Left ventricle myocardium inferior (tissue), 1 donor: ENCODE measurements at places on chromosomes 11 and 22. TPM values are rescaled to one million over a fixed set of nuclear protein-coding genes. Genes with fewer than 3 reads are reported as not detected.

- peaks cover 33% of the 10 kb centered on the region for H3K36me3 ChIP-seq
- DNase-seq: no peak
- peak overlapping the region; percentile 73 for H3K27ac ChIP-seq
Measured at GRCh38 chr11:44608991-44609782, 43.7 kb downstream of the CD82 start.

- H3K27ac ChIP-seq: no peak overlapping the region
- H3K4me3 ChIP-seq: no peak overlapping the region
- no peaks in the 10 kb centered on the region for H3K27me3 ChIP-seq
- peaks cover 7% of the 10 kb centered on the region for H3K4me1 ChIP-seq
Measured at GRCh38 chr11:133907841-133908241, 48.9 kb downstream of the IGSF9B start.

GRCh38 chr11:28463826-28464225 lies 355.6 kb downstream of the METTL15 start:
- H3K4me3 ChIP-seq: no peak overlapping the region
- DNase-seq: no peak
- no peaks in the 10 kb centered on the region for H3K4me1 ChIP-seq
- no peaks in the 10 kb centered on the region for H3K27me3 ChIP-seq
- H3K27ac ChIP-seq: no peak overlapping the region

DNA sequence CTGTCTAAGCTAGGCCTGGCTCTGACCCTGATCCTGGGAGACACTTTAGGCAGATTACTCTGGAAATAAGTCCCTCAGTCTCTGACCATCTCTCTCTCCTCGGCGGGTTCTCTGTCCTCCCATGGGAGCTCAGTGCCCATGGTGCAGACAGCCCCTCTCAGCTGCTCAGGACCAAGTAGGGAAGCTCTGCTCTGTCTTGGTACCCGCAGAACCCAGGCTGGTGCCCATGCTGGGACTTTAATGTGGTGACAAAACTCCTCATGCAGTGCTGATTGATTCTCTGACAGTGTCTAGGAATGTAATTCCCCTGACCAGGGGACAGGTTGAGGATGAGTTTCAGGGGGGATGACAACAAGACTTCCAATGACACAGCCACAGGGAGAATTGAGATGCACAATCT lies 30.3 kb upstream of the GGTLC2 start:
- H3K27me3 ChIP-seq: peaks cover 40% of the 10 kb centered on the region
- H3K36me3 ChIP-seq: no peaks in the 10 kb centered on the region
- no peak for DNase-seq
- H3K4me1 ChIP-seq: no peaks in the 10 kb centered on the region

DNA sequence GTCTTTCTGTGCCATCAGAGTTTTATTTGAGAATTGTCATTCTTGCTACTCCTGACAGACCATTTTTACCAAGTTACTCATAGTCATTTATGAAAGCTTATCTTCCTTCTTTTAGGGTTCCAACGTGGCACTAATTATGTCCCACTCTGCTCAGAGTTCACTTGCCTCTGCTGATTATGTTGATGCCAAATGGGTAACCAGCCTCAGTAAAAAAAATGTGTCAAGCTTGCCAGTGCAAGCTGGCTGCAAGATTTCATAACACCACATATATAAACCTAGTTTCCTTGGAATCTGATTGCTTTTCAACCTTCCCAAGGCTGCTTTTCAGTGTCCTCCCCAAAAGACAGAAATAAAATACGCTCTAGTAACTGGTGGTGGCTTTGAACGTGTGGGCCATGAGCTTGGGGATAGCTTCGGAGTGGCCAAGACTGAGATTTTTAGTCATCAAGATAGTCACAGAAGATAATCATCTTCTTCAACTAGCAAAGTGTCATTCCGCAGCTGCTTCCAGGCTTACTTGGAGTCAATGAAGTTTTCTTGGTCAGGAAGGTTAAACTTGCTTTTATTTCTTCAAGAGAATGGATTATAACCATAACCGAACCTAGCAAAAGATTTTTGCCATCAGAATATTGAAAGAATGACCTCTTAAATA lies 29.5 kb upstream of the APOA1 start:
- peak overlapping the region; percentile 59 for H3K27ac ChIP-seq
- peaks cover 72% of the 10 kb centered on the region for H3K4me1 ChIP-seq
- peaks cover 59% of the 10 kb centered on the region for H3K36me3 ChIP-seq
- H3K27me3 ChIP-seq: no peaks in the 10 kb centered on the region
- H3K4me3 ChIP-seq: no peak overlapping the region

DNA sequence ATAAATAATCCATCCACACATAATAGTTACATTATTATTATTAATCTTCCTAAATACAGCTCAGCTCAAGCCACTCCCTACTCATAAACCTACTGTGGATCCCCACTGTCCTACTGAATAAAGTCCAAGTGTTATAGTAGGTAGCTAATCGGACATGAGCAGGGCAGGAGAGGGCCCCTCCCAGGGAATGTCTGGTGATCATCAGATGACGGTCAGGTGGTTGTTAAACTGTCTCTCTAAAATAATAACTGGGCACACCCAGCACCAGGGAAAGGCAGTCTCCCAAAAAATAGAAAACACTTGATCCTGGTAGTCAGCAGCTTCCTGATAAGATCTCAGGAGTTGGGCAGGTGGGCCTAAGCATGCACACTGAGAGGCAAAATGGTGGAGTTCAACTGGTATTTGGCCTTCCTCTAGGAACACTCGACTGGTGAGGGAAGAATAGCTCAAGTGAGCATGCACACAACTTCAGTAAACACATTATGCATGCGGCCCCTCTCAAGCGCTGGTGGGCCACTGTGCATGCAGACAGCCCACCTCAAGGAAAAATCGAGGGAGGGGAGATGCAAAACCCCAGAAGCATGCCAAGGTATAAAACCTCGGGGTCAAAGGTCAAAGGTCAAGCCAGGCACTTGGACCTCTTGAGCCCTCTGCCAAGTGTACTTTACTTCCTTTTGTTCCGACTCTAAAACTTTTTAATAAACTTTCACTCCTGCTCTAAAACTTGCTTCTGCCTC lies 65.0 kb downstream of the LRRC32 start:
- no peaks in the 10 kb centered on the region for H3K27me3 ChIP-seq
- H3K4me1 ChIP-seq: peaks cover 69% of the 10 kb centered on the region
- H3K4me3 ChIP-seq: no peak overlapping the region
- H3K27ac ChIP-seq: peak overlapping the region; percentile 83
- H3K36me3 ChIP-seq: no peaks in the 10 kb centered on the region
- no peak for DNase-seq

DNA sequence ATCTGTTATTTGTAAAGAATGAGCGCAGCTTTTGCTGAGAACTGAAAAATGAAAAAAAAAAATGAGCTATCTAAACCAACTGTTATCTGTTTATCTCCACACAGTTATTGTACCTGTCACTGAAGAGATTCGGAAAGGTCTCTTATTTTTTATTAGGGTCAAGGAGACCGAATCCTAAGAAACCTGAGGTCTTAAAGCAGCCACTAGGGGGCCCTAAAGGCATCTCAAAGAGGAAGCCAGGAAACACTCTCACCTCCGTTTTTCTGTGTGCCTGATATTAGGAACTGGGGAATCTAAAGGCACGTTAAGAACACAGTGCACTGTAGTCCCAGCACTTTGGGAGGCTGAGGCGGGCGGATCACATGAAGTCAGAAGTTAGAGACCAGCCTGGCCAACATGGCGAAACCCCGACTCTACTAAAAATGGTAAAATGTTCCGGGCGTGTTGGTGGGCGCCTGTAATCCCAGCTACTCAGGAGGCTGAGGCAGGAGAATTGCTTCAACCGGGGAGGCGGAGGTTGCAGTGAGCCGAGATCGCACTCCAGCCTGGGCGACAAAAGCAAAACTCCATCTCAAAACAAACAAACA lies 3.5 kb upstream of the LARGE1 start:
- no peaks in the 10 kb centered on the region for H3K36me3 ChIP-seq
- DNase-seq: no peak
- H3K4me3 ChIP-seq: peak overlapping the region; percentile 89

DNA sequence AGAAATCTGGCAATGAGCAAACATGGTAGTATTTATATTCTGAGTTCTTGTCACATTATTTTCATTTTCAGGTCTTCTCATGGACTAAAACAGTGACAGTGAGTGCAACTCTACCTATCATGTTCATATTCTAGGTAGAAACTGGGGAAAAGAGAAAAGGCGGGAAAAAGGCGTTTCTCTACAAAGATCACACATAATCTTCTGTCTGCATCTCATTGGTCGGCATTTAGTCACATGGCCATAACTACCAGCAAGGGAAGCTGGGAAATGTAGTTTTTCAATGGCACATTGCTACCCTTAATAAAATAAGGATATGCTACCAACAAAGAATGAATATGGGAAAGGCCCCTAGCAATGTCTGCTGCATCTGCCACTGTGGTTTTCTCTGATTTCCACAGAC lies 57.6 kb upstream of the B3GAT1 start:
- H3K4me3 ChIP-seq: no peak overlapping the region
- no peaks in the 10 kb centered on the region for H3K4me1 ChIP-seq
- H3K27ac ChIP-seq: no peak overlapping the region
- H3K27me3 ChIP-seq: peaks cover 93% of the 10 kb centered on the region
- DNase-seq: no peak
- no peaks in the 10 kb centered on the region for H3K36me3 ChIP-seq

DNA sequence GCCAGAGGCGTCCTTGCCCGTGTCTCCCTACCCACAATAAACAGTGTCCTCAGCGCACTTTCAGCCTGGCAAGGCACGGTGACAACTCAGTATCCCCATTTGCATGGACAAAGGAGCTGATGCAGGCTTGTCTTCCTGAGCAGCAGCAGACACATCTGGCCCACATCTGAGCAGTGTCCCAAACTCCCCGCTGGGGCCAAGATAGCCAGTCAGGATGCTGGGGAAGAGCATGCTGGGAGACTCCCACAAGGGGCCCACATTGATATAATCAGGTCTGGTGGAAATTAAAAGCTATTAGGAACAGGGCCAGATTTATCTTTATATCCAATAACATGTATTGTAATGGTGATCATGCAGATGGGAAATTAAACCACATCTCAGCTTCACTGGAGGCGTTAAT lies 24.7 kb downstream of the DSCAML1 start:
- H3K4me3 ChIP-seq: no peak overlapping the region
- no peak overlapping the region for H3K27ac ChIP-seq
- peaks cover 10% of the 10 kb centered on the region for H3K36me3 ChIP-seq

GRCh38 chr11:31415435-31415834 lies 45.8 kb downstream of the DNAJC24 start:
- H3K27ac ChIP-seq: no peak overlapping the region
- DNase-seq: no peak
- no peaks in the 10 kb centered on the region for H3K27me3 ChIP-seq
- no peak overlapping the region for H3K4me3 ChIP-seq
- peaks cover 18% of the 10 kb centered on the region for H3K36me3 ChIP-seq

The LRFN4 gene
- total RNA-seq: 13.5 TPM

The CCDC116 gene
- total RNA-seq: 0.11 TPM
